Activated naive CD4-positive, alpha-beta T cell treated with anti-CD3 and anti-CD28 coated beads, Interleukin-2, amount 50 U/mL, for 16 hours (primary cell): ENCODE measurements at places on chromosomes 13 and 19.

DNA sequence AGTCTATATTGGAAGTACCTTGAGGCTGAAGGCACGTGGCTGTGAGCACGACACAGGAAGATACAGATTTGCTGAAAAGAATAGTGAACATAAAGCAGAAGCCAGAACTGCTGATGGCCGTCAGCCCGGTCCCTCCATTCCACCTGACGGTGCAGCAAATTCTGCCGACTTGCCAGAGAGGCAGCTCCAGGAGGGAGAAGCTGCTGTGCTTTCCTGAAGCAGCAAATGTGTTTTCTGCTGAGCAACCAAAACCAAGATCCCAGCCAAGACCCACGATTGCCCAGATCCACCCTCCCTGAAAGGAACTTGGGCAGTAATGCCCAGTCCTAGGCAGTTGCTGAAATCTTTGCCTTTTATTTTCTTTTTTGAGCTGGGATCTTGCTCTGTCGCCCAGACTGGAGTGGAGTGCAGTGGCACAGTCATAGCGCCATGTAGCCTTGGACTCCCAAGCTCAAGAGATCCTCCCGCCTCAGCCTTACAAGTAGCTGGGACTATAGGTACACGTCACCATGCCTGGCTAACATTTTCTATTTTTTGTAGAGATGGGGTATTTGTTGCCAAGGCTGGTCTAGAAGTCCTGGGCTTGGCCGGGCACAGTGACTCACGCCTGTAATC is 7.0 kb upstream of the RCN3 start:
- DNase-seq = no peak

- peak; percentile 44 for DNase-seq
Observed at GRCh38 chr19:57708641-57709361, at the start of gene ZNF154. Gene ZNF154 (minus strand): TSS chr19:57709204. CDS start chr19:57708971, 233 bp downstream.

DNA sequence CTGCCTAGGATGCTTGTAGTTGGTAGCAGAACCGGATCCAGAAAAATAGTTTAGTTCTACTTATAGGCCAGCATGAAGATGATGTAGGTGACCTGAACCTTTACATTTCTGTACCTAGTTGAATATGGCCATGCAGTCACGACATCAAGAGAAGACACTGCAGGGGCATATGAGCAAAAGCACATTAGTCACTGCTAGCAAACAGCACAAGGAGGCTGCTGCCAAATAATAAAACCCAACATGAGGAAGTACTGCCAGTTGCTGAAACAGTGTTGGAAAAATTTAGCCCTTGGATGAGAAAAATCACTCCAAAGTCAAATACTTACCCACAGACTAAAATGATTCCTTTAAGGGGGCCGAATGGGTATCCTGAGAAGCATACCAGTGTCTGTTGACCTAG is 20.8 kb downstream of the ERICH6B start:
- DNase-seq = no peak

DNA sequence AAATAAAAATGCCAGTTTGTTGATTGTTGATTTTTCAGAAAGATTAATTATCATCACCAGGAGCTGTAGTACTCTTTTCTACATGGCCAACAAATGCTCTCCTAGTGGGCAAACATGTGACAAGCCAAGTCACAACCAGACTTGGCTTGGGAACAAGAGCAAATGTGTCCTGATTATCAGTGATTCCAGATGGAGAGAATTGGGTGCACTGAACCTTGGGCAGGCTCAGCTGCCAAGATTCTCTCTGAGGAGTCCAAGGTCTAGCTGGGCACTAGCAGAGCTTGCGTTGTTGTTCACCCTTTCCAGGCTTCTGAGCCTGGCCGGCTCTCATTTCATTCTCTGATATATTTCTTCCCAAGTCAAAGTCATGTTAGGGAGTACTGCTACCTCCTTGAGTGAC is 27.3 kb upstream of the GPI start:
- no peak for DNase-seq
